H9 (cell line): ENCODE measurements at places on chromosomes 6 and 20.
A peak's percentile ranks its signal among the peaks of the same experiment; 100 is the strongest.

DNA sequence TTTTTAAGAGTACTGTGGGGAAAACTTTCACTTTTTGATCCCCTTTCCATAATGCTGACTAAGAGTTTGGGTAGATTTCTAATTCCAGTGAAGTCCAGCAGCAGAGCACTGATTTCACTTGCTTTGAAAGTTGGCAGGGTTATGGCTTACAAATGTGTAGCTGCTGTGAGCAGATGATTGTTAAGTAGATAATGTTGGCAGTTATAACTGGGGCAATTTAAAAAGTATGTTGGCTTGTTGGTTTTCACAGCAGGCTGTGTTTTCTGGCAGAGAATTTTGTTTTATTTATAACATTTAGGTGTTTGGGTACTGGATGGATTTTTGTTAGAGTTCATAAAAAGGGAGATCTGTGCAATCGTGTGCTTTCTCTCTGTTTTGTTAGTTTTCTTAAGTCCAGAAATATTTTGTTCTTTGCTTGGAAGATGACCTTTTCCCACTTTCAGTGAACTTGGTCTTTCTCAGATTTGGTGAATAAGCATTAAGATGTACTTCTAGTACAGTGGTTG is 31.4 kb downstream of the AFDN start:
- H3K27ac ChIP-seq = no peak overlapping the region
- no peak overlapping the region; the same call in 2 of the 3 replicates for H3K4me3 ChIP-seq
- peaks cover 7% of the 10 kb centered on the region; the same call in 1 of the 2 replicates for H3K4me1 ChIP-seq

- H3K4me1 ChIP-seq = peaks cover 12% of the 10 kb centered on the region; the same call in 1 of the 2 replicates
- no peaks in the 10 kb centered on the region for H3K27me3 ChIP-seq
- no peak for DNase-seq
- peak overlapping the region; percentile 99 for H3K4me3 ChIP-seq
- no peak overlapping the region for H3K27ac ChIP-seq
- H3K36me3 ChIP-seq = peaks cover 58% of the 10 kb centered on the region
Observed at GRCh38 chr6:44247338-44248302, 719 bp downstream of the HSP90AB1 start.

- H3K36me3 ChIP-seq = no peaks in the 10 kb centered on the region
- H3K27me3 ChIP-seq = peaks cover 8% of the 10 kb centered on the region; the same call in 1 of the 2 replicates
- no peak overlapping the region for H3K27ac ChIP-seq
- H3K4me1 ChIP-seq = peaks cover 2% of the 10 kb centered on the region; the same call in 1 of the 2 replicates
- peak overlapping the region; percentile 75 for H3K4me3 ChIP-seq
- DNase-seq = no peak
Observed at GRCh38 chr20:1803932-1804501, 91.2 kb upstream of the SIRPA start.

- no peak overlapping the region for H3K4me3 ChIP-seq
- H3K4me1 ChIP-seq = peaks cover 9% of the 10 kb centered on the region; the same call in 1 of the 2 replicates
- H3K36me3 ChIP-seq = no peaks in the 10 kb centered on the region
Observed at GRCh38 chr20:13102694-13103093, 93.9 kb downstream of the SPTLC3 start.

DNA sequence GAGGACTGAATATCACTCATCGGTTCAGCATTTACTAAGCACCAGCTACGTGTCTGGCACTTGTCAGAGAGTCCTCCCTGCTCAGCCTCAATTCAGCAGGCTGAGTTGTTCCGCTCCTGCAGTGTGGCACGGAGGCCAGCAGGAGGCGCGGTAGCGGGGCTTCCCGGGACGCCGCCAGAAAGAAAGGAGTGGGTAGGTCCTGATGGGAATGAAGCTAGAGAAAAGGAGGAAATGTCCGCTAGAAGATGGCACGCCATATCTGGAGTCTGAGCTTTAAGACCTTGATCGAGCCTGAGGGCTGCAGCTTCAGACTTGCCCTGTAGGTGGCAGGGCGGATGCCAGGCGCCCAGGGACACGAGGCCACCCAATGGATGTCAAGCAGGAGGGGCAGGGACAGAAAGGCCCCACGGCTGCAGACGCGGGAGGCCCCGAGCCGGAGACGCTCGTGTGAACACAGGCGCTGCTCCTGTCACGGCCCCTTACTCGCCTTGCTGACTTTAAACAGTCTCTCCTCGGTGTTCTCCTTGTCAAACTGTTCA is 18.7 kb downstream of the SERPINB6 start:
- no peak overlapping the region for H3K27ac ChIP-seq
- H3K36me3 ChIP-seq = peaks cover 19% of the 10 kb centered on the region
- no peak overlapping the region for H3K4me3 ChIP-seq
- no peaks in the 10 kb centered on the region for H3K4me1 ChIP-seq
- no peaks in the 10 kb centered on the region for H3K27me3 ChIP-seq

- peak; percentile 50 for DNase-seq
- no peak overlapping the region for H3K27ac ChIP-seq
- H3K4me1 ChIP-seq = no peaks in the 10 kb centered on the region
- 0 out of 3 replicates have a peak overlapping the region, but pooled peaks have one; percentile 6 for H3K4me3 ChIP-seq
- no peaks in the 10 kb centered on the region for H3K27me3 ChIP-seq
- peaks cover 35% of the 10 kb centered on the region for H3K36me3 ChIP-seq
Observed at GRCh38 chr20:37245216-37246150, 16.1 kb downstream of the GHRH start.

DNA sequence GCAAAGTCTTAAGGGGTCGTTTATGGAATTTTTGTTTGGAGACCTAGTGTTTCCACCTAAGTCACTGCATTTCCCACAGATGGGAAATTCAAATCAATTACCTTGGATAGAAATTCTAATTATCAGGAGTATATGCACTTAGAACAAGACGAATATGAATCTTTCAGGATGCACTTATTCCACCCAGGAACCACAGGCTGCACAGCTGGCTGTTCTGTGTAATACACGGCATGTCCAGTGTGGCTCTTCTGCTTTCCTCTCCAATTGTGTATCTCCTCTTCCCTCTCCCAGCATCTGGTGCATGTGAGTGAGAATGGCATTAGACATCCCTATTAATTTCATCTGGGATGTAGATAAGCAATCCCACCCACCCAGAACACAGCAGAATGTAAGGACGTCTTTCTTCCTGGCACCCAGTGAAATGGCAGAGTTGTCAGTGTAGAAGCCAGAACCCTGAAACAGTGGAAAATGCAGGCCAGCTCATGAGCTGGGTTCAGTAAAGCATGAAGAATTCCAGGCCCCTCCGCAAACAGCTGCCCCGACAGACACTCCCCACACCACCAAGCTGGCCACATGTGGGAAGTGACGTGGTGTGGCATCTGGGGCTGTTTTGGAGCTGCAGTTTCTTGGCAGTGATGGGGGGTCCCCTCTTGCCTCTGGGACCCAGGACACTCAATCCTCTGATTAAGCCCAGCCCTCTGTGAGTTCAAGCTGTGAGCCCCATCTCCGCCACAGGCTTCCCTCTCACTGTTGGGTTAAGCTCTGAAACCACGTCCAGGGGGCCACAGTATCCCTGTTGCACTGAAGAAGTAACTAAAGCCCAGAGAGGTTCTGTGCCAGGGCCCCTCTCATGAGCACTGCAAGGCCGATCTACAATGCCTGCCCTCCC is 180.1 kb upstream of the CST7 start:
- no peaks in the 10 kb centered on the region; the same call in 1 of the 2 replicates for H3K27me3 ChIP-seq
- no peaks in the 10 kb centered on the region; the same call in 1 of the 3 replicates for H3K36me3 ChIP-seq
- peak; percentile 16 for DNase-seq
- no peak overlapping the region for H3K4me3 ChIP-seq

DNA sequence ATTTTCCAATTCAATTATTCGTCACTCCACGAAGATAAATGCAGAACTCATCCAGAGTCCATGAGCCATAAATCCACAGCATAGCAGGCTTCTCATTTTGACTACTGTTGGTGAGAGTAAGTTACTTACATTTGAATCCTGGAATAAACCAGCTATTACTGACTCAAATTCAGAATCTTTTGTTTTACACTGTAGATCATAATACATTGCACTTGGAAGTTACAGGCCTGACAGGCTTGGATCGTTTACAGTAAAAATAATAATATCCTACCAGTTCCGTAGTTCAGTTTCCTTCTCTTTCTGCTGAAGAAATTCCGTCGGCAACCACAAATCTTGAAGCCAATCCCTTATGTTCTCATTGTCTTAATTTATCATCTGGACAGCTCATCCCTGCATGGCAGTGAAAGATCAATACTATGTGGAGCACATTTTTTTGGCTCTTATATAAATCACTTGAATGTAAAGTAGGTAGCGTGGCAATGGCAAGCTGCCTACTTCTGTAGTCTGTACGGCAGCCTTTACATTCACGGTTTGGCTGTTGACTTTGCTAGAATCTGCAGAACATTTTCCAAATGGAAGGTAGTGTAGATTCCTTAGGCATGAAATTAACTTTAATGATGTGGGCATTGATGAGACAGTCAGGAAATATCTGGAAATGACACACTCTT is 142.9 kb downstream of the WDR27 start:
- H3K4me1 ChIP-seq = no peaks in the 10 kb centered on the region
- DNase-seq = no peak
- H3K36me3 ChIP-seq = peaks cover 10% of the 10 kb centered on the region; the same call in 1 of the 2 replicates
- no peak overlapping the region for H3K27ac ChIP-seq
- H3K4me3 ChIP-seq = no peak overlapping the region
- H3K27me3 ChIP-seq = no peaks in the 10 kb centered on the region

- no peaks in the 10 kb centered on the region for H3K36me3 ChIP-seq
- DNase-seq = no peak
- H3K27ac ChIP-seq = no peak overlapping the region
- no peak overlapping the region for H3K4me3 ChIP-seq
- peaks cover 6% of the 10 kb centered on the region for H3K4me1 ChIP-seq
Observed at GRCh38 chr20:1856424-1856823, 38.8 kb upstream of the SIRPA start.

DNA sequence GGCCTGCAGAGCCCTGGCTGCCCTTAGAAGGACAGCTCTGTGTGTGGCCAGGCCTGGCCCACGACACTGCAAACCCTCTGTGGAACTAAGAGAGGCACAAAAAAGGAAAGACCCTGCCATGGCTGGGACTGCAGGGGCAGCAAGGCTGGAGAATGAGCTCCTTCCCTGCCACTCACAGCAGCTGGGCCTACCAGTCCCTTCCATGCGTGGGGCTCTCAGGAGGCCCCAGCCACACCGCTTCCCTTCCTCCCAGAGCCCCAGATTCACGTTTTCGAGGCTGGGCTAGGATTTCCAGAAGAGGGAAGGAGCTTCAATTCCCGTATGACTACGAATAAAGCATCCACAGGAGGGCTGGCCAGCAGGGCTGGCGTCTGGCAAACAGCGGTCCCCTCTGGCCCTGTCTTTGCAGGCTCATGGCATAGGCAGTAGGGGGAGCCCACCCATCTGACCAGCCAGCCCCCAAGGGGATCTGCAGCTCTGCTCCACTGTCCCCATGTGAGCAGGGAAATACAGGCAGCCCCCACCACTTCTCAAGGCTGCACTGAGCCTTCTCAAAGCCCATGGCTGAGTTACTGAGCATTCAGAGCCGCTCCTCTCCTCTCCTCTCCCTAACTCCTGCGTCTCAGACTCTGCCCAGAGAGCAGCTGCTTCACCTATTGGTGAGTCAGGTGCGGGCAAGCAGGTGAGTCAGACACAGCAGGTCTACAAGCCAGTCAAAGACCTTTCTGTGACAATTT is 53.1 kb downstream of the NINL start:
- no peak overlapping the region for H3K27ac ChIP-seq
- H3K27me3 ChIP-seq = no peaks in the 10 kb centered on the region
- DNase-seq = peak; percentile 63
- H3K36me3 ChIP-seq = peaks cover 2% of the 10 kb centered on the region; the same call in 2 of the 3 replicates
- peaks cover 9% of the 10 kb centered on the region for H3K4me1 ChIP-seq

GRCh38 chr20:2337142-2337541 is 41.3 kb downstream of the TGM3 start:
- DNase-seq = no peak
- H3K27me3 ChIP-seq = no peaks in the 10 kb centered on the region
- H3K27ac ChIP-seq = no peak overlapping the region
- H3K4me3 ChIP-seq = no peak overlapping the region
- no peaks in the 10 kb centered on the region for H3K4me1 ChIP-seq
- no peaks in the 10 kb centered on the region for H3K36me3 ChIP-seq

DNA sequence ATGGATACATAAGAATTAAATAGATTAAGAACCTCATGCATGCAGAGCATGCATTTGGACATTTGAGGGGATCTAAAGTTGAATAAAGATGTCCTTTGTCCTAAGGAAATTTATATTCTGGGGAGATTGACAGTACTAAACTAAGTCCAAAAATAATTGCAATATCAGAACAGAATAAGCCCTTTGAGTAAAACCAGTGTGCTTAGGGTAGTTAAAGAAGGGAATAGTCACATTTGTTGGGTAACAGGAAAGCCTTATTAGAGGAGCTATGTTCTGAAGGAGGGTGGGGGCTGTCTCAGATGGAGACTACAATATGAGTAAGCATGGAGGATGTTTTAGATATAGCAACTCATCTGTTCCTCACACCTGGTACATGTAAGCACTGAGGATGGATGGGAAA is 35.8 kb downstream of the CDC5L start:
- H3K4me1 ChIP-seq = no peaks in the 10 kb centered on the region
- H3K4me3 ChIP-seq = no peak overlapping the region
- peaks cover 61% of the 10 kb centered on the region for H3K36me3 ChIP-seq

DNA sequence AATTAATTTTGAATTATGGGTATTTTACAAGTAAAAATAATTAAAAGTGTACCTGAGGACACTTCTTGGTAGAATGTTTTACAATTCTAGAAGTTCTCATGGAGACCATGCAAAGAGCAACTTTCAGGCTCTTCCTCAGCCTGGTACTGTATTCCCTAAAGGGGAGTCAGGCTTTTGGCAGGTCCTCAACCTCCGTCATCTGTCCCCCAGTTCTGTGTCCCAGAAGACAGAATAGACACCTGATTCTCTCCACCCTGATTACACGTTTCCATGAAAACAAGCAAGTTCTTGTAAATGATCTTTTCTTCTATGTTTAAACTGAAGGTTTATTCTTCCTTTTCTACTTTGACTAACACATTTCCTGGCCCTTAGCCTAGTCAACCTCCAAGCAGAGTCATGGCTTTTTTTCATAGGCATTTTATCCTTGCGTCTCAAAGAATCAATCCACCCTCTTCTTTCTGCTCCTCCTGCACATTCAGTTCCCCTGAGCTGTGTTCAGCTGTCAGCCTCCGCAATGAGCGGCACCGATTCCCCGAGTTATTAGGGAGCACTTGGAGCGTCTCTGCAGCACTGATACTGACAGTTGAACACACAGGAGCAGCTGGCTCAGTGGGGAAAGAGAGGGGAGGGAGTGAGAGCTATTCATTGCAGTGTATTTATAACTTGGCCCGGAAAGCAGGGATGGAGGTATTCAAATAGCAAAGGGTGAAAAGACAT is 1082.4 kb upstream of the MAP3K7 start:
- H3K4me1 ChIP-seq = no peaks in the 10 kb centered on the region
- no peak overlapping the region for H3K27ac ChIP-seq
- H3K27me3 ChIP-seq = no peaks in the 10 kb centered on the region
- no peak overlapping the region for H3K4me3 ChIP-seq
- H3K36me3 ChIP-seq = no peaks in the 10 kb centered on the region
